GM18507 (cell line): ENCODE measurements at places on chromosomes 7 and 10.

GRCh38 chr10:15267496-15267895 is 99.0 kb upstream of the NMT2 start:
- no peak for DNase-seq

GRCh38 chr10:66925896-66926715 is at the start of gene LRRTM3:
Gene LRRTM3, plus strand, starts transcription at chr10:66926036.
- DNase-seq: peak; percentile 20

- no peak for DNase-seq
Measured at GRCh38 chr10:62178568-62178967, 90.1 kb downstream of the RTKN2 start.

- DNase-seq: no peak
Measured at GRCh38 chr7:68314208-68314607, 1284.1 kb upstream of the AUTS2 start.

- DNase-seq: no peak
Measured at GRCh38 chr7:105874055-105874454, 2.3 kb downstream of the ATXN7L1 start.

GRCh38 chr10:121411004-121411403 is 187.2 kb downstream of the FGFR2 start:
- DNase-seq: no peak

- DNase-seq: no peak
Measured at GRCh38 chr10:43089519-43089918, 12.7 kb downstream of the RET start.

DNA sequence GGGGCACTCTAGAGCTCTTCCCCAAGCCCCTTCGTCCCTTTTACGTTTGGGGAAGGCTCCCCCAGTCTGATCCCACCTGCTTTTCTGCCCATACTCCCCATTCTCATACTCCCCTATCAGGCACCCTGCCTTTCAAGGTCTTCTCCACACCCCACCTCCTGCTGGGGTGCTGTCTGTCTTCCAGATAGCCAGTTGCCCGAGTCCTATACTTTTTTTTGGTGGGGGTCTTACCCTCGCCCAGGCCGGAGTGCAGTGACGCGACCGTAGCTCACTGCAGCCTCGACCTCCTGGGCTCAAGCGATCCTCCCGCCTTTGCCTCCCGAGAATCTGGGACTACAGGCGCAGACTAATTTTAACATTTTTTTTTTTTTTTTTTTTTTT is 775 bp upstream of the ABHD11 start:
- no peak for DNase-seq

DNA sequence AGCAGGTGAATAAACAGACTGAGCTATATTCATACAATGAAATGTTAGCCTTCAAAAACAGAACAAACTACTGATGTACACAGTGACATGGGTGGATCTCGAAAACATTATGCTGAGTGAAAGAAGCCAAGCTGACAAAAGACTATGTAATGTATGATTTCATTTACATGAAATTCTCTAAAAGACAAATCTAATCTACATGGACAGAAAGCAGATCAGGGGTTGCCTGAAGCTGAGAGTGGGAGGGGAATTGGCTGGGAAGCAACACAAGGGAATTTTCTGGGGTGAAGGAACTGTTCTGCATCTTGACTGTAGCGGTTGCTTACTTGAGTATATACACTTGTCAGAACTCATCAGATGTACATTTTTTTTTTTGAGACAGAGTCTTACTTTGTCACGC is 121.7 kb upstream of the SVIL start:
- DNase-seq: no peak

- no peak for DNase-seq
Measured at GRCh38 chr10:114305521-114305925, 66.5 kb downstream of the VWA2 start.

DNA sequence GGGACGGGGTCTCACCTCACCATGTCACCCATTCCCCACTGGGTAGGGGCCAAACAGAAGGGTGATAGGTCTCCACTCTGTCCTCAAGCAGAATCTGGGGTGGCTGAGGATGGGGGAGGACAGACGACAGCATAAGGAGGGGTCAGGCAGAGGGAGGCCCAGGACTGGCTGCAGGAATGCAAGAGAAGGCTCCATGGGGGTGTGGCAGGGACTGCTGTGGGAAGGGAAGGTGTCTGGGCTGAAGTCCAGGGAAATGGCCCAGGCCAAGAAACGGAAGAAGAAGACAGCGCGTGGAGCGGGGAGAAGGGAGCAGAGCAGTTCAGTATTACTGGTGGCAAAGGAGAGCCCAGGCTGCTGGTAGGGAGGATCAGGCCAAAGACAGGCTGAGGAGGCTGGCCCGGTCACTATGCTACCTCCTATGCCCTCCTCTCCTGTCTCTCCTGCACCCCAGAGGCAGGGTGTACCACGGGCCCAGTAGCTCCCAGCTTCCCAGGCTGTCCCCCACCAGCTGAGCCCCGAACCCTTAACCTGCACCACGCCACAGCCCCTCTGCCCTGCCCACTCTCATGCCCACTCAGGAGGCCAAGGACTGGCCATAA is 60.9 kb downstream of the GRB10 start:
- DNase-seq: no peak

DNA sequence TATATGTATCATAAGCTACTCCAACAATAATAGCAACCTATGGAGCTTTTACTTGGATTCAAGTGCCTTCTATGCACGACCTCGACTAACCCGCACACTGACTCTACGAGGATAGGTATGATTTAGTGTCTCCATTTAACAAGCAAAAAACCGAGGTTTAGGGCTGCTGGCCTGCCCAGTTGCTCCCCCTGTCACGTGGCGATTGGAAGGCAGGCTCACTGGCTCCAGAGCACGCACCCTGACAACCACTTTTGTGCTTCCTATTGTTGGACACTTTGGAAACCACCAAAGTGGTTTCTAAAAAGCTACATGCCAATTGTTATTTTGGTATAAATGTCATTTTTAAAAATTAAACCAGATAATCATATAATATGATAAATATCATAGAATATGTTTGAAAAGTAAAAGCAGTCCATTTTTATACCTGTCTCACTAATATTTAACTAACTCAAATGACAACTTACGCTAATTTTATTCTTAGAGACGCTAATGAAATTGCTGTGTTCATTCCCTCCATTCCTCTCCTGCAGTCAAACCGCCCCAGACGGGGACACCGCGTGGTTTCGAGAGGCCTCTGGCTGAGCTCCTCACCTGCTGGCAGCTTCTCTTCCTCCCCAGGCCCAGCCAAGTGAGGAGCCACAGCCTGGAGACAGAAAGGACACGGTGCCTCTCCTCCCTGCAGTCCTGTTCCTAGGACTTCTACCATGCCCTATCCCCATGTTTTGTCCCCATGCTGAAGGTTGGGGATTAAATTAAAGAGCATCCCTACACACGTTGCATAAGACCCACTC is 22.2 kb upstream of the RHEB start:
- no peak for DNase-seq

- no peak for DNase-seq
Measured at GRCh38 chr7:18788026-18788425, 292.5 kb downstream of the HDAC9 start.

DNA sequence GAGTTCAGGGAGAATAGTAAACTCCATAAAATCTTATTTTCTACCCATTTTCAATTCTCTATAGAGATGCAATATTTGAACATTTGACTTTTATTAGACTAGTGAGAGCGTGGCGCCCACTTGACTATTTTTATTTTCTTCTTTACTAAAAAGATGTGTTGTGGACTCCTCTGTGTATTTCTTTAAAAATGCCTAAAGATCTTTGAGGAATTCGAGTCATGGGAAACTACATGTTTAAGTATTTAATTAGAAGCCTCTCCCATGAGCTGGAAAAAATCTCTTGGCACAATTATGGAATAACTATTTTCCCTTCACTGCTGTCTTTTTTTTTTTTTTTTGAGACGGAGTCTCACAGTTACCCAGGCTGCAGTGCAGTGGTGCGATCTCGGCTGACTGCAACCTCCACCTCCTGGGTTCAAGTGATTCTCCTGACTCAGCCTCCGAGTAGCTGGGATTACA is 124.2 kb downstream of the ARHGAP12 start:
- DNase-seq: no peak

DNA sequence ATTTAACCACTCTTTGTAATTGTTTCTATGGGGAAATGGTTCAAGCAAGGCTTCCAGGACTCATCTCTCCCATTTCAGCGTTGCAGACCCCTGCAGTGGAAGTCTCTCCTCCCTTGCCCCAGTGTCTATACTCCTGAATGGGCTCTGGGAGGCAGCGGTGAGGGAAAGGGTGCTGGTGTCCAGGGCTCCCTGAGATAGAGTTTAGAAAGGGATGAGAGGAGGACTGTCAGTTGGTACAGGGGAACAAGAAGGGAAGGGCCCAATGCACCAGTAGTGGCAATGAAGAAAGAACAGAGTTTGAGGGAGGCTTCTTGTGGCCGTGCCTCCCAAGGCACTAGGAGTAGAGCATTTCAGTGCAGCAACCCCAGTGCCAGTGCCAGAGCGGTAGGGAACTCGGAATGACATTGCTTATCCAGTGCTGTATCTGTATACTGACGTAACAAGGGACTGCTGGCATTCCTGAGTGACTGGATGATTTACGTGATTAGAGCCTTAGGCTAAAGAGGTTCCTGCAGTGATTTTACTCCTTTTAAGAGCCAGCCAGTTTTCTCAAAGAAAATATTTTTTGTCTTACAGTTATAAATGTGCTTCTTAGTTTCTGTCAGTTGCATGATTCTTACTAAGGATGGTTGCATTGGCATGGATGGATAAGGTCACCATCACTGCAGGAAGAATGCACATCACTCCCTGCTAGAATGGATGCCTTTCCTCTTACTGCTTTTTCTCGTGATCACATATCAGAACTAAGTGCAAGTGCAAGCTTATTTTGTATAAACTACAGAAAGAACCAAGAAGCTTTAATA is 28.0 kb downstream of the PRPF18 start:
- no peak for DNase-seq

DNA sequence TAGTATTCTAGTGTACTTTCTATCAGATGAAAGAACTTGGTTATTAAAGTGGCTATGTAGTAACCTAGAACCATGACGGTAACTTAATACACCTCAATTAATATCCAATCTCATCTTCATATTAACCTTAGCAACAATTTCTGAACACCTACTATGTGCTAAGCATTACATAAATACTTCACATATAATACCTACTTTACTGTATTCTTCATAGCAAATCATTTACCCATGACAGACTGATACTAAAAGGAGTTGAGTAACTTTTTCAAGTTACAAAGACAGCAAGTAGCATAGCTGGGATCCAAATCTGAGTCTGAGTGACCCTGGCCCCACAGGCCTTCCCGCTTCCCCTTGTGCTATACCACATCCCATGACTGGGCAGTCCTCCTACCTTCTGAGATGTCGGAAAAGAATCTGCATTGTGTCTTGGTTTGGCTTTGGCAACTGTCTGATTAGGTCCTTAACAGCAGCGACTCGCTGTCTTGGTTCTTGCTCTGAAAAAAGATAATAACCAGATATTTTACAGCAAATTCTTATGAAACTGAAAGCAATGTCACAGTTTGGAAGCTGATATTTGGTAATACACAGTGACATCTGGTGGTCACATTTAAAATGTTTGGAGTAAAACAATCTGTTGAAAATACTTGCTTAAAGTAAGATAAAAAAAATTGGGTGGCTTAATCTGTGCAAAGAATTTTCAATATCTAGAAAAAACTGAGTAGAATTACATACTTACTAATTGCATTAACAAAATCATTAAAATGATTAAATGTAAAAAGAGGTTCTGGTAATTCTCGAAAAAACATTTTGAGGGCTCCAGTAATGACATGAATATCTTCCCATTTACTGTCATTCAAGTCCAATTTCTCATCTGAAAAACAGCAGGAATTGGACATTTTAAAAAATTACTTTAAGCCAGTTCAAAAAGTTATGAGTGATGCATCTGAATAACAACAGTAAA is 120.1 kb downstream of the ARHGAP12 start:
- DNase-seq: no peak

- no peak for DNase-seq
Measured at GRCh38 chr10:62108759-62109586, 159.7 kb downstream of the RTKN2 start.

DNA sequence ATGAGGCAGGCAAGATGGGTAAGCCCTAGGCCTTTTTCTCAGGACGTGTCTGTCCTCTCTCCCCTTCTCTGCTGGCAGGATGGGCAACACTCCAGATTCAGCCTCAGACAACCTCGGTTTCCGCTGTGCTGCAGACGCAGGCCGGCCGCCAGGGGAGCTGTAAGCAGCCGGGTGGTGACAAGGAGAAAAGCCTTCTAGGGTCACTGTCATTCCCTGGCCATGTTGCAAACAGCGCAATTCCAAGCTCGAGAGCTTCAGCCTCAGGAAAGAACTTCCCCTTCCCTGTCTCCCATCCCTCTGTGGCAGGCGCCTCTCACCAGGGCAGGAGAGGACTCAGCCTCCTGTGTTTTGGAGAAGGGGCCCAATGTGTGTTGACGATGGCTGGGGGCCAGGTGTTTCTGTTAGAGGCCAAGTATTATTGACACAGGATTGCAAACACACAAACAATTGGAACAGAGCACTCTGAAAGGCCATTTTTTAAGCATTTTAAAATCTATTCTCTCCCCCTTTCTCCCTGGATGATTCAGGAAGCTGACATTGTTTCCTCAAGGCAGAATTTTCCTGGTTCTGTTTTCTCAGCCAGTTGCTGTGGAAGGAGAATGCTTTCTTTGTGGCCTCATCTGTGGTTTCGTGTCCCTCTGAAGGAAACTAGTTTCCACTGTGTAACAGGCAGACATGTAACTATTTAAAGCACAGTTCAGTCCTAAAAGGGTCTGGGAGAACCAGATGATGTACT is 13.1 kb downstream of the PHKG1 start:
- no peak for DNase-seq

GRCh38 chr10:3740157-3740871 is 44.7 kb downstream of the KLF6 start:
- no peak for DNase-seq

DNA sequence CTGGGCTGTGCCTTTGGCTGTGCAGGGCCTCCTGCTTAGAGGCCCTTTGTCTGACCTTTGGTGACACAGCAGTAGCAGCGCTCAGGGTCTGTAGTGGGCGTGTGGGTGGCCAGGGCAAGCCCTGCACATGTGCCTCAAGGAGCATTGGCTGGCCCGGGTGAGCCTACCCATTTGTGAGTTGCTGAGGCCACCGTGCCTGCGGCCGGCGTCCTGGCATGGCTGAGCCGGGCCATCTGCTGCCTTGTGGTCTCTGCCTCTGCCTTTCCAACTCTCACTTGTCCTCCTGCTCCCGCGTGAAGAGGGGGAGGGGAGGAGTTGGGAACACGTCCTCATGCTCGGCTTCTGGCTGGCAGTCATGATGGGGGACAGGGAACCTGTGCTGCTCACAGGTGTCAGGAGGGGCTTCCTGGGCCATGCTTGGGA is 9.2 kb upstream of the ORAI2 start:
- DNase-seq: no peak

GRCh38 chr10:130440494-130440893 is 304.3 kb downstream of the GLRX3 start:
- DNase-seq: no peak

DNA sequence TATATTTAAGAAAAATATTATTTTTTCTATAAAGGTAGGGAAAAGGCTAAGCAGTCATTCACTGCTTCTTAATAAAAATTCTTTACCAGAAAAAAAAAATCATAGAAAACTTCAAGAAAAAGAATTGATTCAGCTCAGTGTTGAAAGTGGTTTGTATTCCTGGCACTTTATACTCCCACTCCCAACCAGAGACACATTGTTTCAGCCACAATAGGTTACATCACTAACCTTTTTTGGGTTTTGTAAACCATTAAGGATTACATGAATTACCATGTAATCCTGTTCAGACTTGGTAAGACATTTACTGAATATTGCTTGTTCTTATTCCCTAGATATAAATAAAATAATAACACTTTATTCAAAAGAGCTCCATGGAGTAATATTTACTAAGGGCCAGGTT is 46.6 kb downstream of the MINPP1 start:
- DNase-seq: no peak
